ENCODE measurements at places on chromosomes 2 and 18. TPM values are rescaled to one million over a fixed set of nuclear protein-coding genes. Genes with fewer than 3 reads are reported as not detected.

OR6B2 gene
- not detected for total RNA-seq

DNA sequence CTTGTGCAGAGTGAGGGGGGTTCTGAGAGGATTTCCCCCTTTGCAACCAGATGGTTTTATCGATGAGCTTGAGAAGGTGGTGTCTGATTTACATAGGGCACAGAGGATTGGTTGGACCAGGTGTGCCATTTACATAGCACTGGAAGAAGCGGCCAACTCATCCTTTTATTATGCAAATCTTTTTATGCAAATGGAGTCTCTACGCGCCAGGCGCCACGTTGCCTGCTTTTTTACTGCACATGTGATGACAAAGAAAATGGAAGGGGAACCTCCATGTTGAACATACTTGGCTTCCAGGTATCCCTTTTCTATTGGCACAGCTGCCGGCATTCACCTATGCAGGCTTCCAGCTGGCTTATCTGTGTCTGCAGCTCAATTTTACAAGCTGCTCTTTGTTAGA lies 18.4 kb upstream of the TXNL4A start:
- DNase-seq, result no peak

- DNase-seq, result no peak
Observed at GRCh38 chr2:232748038-232748437, 28.3 kb downstream of the KCNJ13 start.

DNA sequence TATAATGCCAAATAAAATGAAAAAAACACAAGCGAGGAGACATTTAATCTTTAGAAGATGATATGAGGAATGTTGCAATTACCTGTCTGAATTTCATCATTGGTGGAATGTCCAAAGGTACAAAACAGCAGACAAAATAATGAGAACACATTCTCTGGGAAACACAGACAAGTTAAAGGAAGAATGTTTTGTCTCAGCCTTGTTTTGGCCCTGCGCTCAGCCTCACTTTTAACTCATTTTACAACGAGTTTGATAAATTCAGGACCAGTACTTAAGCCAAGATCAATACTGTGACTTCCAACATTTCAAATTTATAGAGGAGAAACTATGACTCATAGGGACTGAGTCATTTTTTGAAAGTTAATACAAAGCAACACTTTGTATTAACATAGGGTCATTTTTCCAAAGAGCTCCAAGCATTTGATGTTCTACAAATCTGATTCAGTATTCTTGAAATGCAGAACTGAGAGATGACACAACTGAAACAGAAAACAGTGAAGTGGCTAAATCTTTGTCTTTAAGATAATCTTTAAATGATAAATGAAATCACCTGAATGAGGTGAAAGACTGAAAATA lies 833.2 kb upstream of the CHAC2 start:
- DNase-seq, result peak; percentile 58

DNA sequence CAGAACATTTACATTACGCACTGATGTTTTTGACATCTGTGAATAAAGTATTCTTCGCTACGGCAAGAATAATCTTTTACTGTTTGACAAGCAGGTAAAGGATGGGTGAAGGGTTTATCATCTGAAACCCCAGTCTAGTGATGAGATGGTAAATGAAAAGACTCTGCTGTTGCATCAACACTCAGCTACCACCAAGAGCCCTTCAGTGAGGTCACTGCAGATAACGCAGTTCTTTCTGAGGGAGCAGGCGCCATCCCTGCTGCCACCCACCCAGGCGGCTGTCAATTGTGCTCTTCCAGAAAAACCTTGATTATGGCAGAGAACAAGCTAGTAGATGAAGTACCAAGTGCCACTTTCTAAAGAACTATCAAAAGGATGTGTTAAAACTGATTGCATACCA lies 58.7 kb downstream of the ABCG8 start:
- DNase-seq, result no peak

DNA sequence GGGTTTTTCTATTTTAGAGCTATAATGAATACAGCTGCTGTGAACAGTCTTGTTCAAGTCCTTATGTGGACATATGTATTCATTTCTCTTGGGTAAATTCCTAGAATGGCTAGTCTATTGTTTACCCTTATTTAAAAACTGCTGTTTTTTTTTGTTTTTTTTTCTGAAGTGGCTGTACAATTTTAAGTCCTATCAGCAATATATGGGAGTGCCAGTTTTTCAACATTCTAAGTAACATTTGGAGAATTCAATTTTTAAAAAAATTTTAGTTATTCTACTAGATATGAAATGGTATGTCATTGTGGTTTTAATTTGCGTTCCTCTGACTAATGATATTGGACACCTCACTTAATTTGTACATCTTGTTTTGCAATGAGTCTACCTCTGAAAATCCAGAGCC lies 349.7 kb downstream of the SATB2 start:
- DNase-seq, result no peak

- no peak for DNase-seq
Observed at GRCh38 chr18:31741097-31741735, 19.5 kb downstream of the SLC25A52 start.

GRCh38 chr18:61690418-61691138 lies 202.2 kb downstream of the RNF152 start:
- DNase-seq, result no peak

IL18RAP gene
- not detected for total RNA-seq

DNA sequence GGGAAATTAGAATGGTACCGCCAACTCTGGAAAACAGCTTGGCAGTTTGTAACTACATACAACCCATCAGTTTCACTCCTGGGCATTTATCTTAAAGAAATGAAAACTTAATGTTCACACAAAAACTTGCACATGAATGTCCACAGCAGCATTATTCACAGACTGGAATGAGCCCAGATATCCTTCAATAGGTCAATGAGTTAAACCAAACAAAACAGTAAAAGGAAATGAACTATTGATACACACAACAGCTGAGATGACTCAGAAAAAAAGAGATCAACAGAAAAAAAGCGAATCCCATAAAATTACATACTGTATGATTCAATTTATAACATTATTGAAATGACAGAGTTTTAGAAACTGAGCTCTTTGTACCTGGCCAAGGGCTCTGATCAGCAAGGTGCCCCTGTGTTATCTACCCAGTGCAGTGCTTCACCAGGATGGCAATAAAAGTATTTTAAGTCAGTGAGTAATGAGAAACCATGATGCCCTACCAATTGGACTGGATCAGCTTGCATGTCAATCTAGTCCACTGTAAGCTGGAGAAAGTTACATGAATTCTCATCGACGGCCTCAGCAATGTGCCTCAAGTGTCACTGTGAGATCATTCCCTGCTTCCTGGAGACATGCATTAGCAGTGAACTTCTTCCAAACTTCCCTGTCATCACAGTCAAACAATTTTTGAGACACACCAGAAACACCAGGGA lies 21.9 kb downstream of the TMEM237 start:
- DNase-seq, result no peak

DNA sequence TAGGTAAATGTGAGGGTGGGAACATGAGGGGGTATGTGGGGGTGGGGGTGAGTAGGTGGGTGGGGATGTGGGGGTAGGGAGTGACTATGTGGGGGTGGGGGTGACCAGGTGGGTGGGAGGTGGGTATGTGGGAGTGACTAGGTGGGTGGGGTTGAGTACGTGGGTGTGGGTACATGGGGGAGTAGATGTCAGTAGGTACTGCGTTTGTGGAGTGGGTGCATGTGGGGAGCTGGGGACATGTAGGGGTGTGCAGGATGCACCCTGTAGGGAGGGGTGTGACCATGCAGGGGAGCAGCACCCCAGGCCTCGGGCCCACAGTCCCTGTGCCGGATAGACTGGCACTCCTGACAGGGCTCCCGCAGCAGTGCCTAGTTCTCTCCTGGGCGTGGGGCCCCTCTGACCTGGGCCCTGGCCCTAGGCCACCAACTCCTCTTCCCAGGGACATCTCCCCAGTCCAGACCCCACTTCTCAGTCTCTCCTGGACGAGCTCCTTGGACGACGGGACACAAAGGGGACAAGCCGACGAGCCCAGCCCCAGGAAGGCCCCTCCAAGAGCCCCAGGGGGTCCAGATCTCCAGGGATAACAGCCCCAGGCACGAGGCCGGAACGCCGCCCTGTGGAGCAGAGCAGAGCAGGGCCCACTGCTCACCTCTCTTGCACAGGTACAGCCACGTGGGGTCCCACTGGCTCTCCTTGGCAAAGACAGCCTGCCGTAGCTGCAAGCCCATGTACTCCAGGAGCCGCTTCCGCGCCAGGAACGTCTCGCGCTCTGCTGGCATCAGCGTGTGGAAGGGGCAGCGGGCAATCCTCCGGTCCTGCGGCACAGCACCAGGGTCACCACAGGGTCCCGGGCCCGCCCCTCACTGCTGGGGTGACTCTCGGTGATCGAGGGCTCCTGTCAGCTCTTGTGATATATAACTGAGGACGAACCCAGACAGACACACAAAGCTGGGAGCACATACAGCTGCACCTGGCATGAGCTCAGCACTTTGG lies 58.2 kb downstream of the ANKMY1 start:
- DNase-seq, result no peak

GRCh38 chr18:76208678-76209306 lies 286.2 kb downstream of the ZNF516 start:
- DNase-seq, result no peak

DNA sequence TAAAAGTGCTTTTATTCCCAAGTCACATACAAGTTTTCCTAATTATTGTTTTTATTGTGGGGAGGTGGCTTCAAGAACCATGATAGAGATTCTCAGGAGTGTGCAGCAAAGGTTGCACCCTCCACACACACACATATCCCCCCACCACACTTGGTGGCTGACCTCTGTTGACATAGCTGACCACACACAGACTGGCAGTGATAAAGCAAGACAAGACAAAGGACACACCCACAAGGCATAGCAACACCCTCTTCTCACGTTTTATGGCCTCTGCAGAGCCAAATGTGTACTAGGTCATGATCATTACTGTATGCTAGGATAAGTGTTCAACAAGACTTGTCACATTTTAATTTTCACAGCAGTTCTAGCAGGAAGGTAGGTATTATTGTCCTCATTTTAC lies 143.0 kb upstream of the EPC2 start:
- DNase-seq, result no peak

ABCB11 gene
- total RNA-seq, result not detected

GRCh38 chr2:152488075-152488474 lies 153.1 kb downstream of the FMNL2 start:
- no peak for DNase-seq

CHAC2 gene
- 2.4 TPM for total RNA-seq

- no peak for DNase-seq
Observed at GRCh38 chr2:222296311-222296741, 2.5 kb downstream of the PAX3 start.

DNA sequence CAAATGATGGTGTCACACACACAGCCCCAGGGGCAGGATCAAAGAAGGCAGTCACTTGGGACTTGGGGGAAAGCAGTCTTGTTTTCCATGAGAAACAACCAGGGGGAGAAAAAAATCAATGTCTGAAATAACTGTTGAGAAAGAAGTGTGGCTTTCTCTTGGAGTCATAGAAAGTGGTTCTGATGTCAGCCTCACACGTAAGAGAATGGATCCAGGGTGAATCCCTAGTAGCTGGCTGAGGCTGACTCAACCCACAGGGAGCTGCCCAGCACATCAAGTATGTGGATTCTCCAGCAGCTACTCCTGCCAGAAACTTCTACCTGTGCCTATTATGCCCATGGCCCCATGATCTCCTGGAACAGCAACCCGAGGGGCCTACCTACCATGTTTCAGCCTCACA lies 33.6 kb upstream of the ZBTB7C start:
- no peak for DNase-seq

TEKT4 gene
- not detected for total RNA-seq

GRCh38 chr2:96811917-96812316 lies 4.2 kb upstream of the CNNM3 start:
- peak; percentile 38 for DNase-seq

SPP2 gene
- total RNA-seq, result not detected
